Thoracic aorta (tissue), 2 donors: ENCODE measurements at places on chromosomes 7 and 10. TPM values are rescaled to one million over a fixed set of nuclear protein-coding genes. Genes with fewer than 3 reads are reported as not detected.
A peak's percentile ranks its signal among the peaks of the same experiment; 100 is the strongest.

COPS6 gene
- 76.2 TPM for total RNA-seq

C10orf105 gene
- not detected for total RNA-seq

SRPK2 gene
- total RNA-seq, result 26.5 TPM

CDC14C gene
- not detected for total RNA-seq

- no peaks in the 10 kb centered on the region for H3K27me3 ChIP-seq
- H3K27ac ChIP-seq, result no peak overlapping the region
- H3K4me1 ChIP-seq, result no peaks in the 10 kb centered on the region
- DNase-seq, result no peak
- peaks cover 6% of the 10 kb centered on the region for H3K36me3 ChIP-seq
Measured at GRCh38 chr10:124043310-124044142, 49.9 kb downstream of the CHST15 start.

GRCh38 chr7:17060051-17060450 lies 178.3 kb upstream of the AGR3 start:
- no peaks in the 10 kb centered on the region for H3K4me1 ChIP-seq
- no peak overlapping the region for H3K4me3 ChIP-seq
- H3K27ac ChIP-seq, result no peak overlapping the region
- DNase-seq, result no peak
- no peaks in the 10 kb centered on the region for H3K36me3 ChIP-seq
- H3K27me3 ChIP-seq, result no peaks in the 10 kb centered on the region

DNA sequence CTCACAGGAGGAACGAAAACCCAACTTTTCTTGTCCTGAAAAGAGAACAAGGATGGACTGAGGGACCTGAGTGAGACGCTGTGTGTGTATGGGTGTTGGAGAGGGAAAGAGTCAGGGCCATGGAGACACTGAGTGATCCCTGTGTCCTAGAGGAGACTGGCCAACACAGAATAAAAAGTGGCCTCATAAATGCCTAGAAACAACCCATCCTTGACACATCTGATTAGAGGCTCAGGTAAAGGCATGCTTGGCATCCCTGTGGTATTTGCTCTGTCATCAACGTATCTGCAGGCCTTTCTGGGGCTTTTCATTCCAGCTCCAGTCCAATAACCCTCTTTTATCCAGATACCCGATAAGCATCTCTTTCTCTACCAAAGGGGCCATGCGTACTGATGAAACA lies 86.3 kb downstream of the FGFR2 start:
- peaks cover 7% of the 10 kb centered on the region for H3K4me1 ChIP-seq
- DNase-seq, result no peak
- no peak overlapping the region for H3K4me3 ChIP-seq

- H3K4me3 ChIP-seq, result no peak overlapping the region
- no peak for DNase-seq
- no peaks in the 10 kb centered on the region for H3K4me1 ChIP-seq
- H3K36me3 ChIP-seq, result no peaks in the 10 kb centered on the region
Measured at GRCh38 chr7:36840904-36841303, 116.6 kb upstream of the AOAH start.

- peak overlapping the region; percentile 35 for H3K4me3 ChIP-seq
- no peaks in the 10 kb centered on the region for H3K27me3 ChIP-seq
- H3K27ac ChIP-seq, result peak overlapping the region; percentile 3
- DNase-seq, result no peak
- H3K4me1 ChIP-seq, result peaks cover 20% of the 10 kb centered on the region
Measured at GRCh38 chr7:25496476-25497368, 268.4 kb upstream of the NPVF start.

GRCh38 chr7:140982508-140982907 lies 32.2 kb downstream of the MRPS33 start:
- H3K36me3 ChIP-seq, result no peaks in the 10 kb centered on the region
- no peaks in the 10 kb centered on the region for H3K27me3 ChIP-seq
- H3K27ac ChIP-seq, result no peak overlapping the region
- DNase-seq, result no peak
- H3K4me3 ChIP-seq, result no peak overlapping the region
- H3K4me1 ChIP-seq, result no peaks in the 10 kb centered on the region

- H3K4me3 ChIP-seq, result no peak overlapping the region
- no peaks in the 10 kb centered on the region for H3K4me1 ChIP-seq
Measured at GRCh38 chr7:88772776-88773175, 13.3 kb downstream of the ZNF804B start.

DNA sequence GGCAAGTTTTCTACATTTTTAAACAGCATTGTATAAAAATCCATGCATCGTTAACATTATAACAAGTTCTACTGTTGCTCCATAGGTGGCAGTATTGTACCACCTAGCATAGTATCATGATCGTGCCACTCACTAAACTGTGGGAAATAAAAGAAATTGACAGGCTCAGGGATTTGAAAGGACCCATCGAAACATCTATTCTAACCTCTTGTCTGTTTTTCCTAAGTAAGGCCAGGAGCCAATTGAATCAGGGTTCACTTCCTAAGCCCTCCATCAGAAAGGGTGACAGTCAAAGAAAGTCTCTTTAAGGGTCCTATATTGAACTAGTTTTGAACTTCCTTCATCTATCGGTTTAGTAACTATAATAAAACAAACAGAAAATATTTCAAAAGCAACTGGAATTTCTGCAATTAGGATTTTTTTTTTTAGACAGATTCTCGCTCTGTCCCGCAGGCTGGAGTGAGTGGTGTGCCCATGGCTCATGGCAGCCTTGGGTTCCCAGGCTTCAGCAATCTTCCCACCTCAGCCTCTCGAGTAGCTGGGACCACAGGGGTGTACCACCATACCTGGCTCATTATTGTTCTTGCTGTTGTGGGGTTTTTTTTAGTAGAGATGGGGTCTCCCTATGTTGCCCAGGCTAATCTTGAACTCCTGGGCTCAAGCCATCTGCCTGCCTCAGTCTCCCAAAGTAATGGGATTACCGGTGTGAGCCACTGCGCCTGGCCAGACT lies 9.4 kb downstream of the HACD1 start:
- DNase-seq, result no peak
- no peak overlapping the region for H3K4me3 ChIP-seq
- H3K36me3 ChIP-seq, result peaks cover 3% of the 10 kb centered on the region
- no peaks in the 10 kb centered on the region for H3K27me3 ChIP-seq
- H3K27ac ChIP-seq, result no peak overlapping the region
- no peaks in the 10 kb centered on the region for H3K4me1 ChIP-seq

- H3K27ac ChIP-seq, result no peak overlapping the region
- H3K4me3 ChIP-seq, result no peak overlapping the region
- DNase-seq, result no peak
- no peaks in the 10 kb centered on the region for H3K36me3 ChIP-seq
Measured at GRCh38 chr7:51077987-51078370, 238.6 kb downstream of the COBL start.

DNA sequence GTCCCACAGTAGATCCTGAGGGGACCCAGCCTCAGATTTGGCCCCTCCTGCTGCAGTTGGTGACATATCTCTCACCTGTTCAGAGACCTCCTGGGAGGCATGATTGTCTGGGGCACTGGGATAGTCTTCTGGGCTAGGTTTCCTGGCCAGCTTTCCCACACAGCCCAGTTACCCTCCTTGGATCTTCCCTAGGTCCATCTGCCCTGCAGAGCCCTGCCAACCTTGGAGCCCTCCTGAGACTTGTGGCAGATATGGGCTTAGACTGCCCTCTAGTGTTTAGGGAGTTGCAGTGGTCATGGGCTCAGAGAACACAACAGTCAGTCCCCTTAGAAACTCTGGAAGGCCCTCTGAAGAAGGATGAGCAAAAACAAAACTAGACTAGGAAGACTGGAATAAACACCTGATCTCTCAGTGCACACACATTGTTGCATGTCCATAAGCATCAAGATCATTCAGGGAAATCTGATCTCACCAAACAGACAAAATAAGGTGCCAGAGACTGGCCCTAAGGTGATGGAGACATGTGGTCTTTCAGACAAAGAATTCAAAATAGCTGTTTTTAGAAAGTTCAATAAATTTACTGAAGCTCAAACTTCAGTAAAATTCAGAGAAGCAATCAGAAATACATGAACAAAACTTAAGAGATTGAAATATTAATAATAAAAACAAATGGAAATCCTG lies 324.6 kb downstream of the ATRNL1 start:
- no peak overlapping the region for H3K27ac ChIP-seq
- DNase-seq, result no peak
- H3K4me1 ChIP-seq, result no peaks in the 10 kb centered on the region

DNA sequence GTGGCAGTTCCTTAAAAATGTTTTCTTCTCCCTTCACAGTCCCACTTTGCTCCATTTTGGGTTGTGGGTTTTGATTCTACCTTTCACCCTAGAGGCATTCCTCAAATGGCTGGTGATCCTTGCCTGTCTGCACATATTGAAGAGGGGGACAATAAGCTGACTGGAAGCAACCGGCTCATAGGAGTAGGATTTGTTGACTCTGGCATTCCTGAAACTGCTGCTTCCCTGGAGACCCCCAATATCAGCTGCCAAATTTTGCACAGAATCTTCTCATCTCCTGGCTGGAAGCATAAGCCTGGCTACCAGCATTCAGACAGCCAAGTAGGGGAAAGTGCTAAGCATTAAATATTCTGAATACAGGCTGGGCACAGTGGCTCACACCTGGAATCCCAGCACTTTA lies 53.7 kb downstream of the KIF5B start:
- no peaks in the 10 kb centered on the region for H3K27me3 ChIP-seq
- no peak for DNase-seq
- H3K4me1 ChIP-seq, result no peaks in the 10 kb centered on the region

- H3K4me1 ChIP-seq, result peaks cover 8% of the 10 kb centered on the region
- DNase-seq, result no peak
- no peak overlapping the region for H3K4me3 ChIP-seq
- H3K36me3 ChIP-seq, result no peaks in the 10 kb centered on the region
Measured at GRCh38 chr7:30249316-30249715, 35.1 kb upstream of the ZNRF2 start.

DNA sequence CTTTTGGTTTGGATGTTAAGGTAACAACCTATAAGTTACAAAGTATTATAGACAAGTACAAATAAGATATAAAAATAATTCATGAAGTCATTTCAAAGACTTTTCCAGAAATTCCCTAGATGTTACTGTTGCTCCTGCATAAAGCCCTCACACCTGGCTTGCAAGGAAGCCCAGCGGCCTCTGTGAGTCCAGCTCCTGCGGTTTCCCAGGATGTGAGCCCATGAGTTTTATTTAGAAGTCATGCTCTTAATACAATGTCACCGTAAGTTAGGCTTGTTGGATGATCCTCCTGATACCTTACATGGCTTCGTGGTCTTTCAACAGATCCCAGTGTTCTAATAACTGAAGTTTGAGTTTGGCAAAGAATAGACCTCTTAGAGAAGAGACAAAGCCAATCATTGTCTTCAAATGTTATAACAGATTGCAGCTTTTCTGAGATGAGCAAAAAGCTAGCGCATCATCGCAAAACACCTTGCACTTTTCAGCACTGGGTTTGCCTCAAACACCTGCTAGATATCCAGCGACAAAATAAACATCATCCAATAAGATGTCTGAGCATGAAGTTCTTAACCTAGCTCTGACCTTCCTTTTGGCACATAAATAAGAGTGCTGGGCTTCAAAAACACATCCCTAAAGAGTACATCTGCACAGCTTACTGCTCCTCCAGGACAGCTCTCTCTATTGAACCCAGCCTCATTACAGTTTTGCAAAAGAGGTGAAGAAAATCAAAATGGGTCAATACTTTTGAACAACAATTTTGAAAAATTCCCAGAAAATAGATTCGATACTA lies 3.6 kb downstream of the FAM171A1 start:
- no peaks in the 10 kb centered on the region for H3K4me1 ChIP-seq
- H3K27ac ChIP-seq, result no peak overlapping the region
- no peaks in the 10 kb centered on the region for H3K36me3 ChIP-seq
